ENCODE measurements at places on chromosomes 5 and 9. TPM values are rescaled to one million over a fixed set of nuclear protein-coding genes. Genes with fewer than 3 reads are reported as not detected.

The ZNF883 gene
- not detected for total RNA-seq

DNA sequence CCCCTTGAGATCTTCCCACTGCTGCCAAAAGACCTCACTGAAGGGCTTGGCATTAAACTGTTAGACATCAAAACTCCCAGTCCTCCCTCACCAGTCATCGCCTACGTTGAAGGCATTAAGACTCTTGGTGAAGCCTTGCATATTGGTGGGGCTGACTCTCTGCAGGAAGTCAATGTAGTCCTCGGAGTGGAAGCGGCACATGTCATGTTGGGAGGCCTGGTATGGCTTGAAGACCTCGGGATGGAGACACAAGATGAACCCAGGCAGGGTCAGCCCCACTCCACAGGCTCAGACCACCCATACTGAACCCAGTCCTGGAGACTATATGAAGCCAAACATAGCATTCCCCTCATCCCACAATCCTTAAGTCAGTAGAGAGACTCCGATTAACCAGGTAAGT lies 1.9 kb downstream of the HDAC3 start:
- no peak for DNase-seq

The UBE2B gene
- total RNA-seq: 42.0 TPM

DNA sequence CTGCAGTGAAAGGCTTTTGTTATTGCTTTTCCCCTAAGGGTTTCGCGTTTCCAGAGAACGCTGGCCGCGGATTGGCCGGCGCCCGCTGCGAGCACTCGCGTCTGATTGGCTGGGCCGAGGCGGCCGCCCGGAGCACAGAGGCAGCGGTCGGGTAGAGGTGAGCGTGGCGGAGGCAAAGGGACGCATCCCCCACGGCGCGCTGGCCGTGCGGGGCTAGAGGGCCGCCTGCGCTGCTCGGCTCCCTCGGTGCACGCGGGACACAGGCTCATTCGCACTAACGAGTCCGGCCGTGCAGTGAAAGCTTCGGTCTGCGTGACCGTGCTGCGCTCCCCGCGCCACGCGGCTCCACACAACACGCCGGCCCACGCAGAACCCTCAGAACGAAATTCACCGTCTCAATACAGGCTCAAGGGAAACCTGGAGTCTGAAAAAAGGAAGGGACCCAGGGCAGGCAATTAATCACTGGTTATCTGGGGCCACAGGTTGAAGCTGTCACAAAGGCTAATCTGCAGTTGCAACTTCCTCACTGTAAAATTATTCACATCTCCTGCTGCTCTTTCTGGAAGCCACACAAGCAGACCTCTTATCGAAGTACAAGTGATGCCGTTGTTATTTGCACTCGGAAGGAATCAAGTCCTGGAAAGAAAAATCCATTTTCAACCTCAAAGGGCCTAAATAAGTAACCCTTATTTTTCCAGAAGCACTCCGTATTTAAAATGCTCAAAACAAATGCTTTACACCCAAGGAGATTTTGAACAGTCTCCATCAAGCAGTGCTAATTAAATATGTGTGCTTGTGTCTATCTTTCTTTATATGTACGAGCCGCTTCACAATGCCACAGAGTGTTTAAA lies 94.6 kb downstream of the ZNF608 start:
- DNase-seq: peak; percentile 77

DNA sequence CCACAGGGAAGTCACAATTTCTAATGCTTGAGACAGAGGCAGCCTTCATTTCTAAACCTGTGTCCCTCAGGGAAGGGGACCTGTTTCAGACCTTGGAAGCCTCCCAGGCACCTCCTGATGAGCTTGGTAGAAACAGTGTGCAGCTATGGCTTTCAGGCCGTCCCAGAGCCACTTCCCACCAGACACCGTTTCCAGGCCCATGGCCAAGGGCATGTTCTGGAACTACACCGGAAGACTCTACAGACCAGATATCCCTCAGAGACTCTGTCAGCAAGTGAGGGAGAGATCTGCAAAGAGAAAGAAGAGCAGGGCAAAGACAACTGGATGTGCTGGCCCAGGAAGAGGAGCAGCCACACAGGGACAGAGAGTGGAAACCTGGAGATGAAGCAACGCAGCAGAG lies 82.2 kb upstream of the HSPA9 start:
- DNase-seq: no peak

DNA sequence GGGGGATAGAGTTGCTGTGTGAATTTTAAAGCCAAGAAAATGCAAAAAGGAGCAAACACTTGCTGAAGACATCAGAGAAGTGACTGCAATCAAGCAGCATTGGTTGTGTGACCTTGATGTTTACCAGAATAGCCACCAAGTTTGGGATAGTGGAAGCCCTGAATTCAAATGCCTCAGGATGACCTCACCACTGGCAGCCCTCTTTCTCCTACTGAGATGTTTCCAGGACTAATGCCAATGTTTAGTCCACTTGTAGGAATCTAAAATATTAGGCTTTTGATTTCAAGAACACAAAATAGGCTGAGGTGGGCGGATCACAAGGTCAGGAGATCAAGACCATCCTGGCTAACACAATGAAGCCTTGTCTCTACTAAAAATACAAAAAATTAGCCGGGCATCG lies 112.2 kb upstream of the NUDT12 start:
- no peak for DNase-seq
